ENCODE measurements at places on chromosomes 12 and 14.

GRCh38 chr14:93941293-93941910 is 14.3 kb downstream of the FAM181A start:
- DNase-seq = peak; percentile 91

DNA sequence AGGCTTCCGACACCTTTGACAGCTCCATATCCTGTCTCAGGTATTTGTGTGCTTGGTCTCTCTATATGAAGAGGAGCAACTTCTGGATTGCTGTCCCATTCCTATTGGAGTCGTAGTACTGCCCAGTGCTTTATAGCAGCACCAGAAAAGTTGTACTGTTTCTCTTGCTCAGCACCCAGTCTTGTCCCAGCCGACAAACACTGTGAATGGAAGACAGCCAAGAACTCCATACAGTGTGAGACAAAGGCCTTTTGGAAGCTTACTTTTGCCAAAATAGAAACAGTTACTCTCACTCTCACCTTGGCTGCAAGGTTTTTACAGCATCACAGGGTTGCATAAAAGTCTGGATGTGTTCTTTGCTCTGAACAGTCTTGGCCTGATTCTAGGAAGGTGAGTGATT is 105.3 kb downstream of the TGFB3 start:
- no peak for DNase-seq

- DNase-seq = peak; percentile 27
These were observed 1.6 kb downstream of the SIX4 start for GRCh38 chr14:60722357-60723115.

DNA sequence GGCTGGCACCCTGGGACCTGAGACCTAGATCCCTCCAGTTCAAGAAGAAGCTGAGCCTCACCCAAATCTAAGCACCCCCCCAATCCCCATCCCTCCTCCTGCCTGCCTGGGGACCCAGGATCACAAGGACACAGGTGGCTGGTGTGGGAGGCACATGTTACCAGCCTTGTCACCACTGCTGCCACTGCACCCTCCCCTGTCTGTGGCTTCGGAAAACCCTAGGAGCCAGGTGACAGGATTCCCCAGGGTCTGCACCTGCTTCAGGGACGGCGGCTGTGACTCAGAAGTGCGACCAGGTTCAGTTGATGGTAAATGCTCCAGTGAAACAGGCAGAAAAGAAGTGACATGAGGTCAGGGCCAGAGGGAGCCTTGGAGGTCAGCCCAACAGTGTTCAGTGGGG is 62.8 kb upstream of the FAM222A start:
- no peak for DNase-seq

- no peak for DNase-seq
These were observed 44.6 kb downstream of the DDHD1 start for GRCh38 chr14:53108292-53109104.

GRCh38 chr12:1289371-1290155 is 298.5 kb downstream of the ERC1 start:
- DNase-seq = no peak
